KBM-7 (cell line): ENCODE measurements at places on chromosomes 2 and 18.

- no peak for DNase-seq
Observed at GRCh38 chr2:18063826-18064470, 185.5 kb downstream of the KCNS3 start.

- DNase-seq, result peak; percentile 24
Observed at GRCh38 chr18:48409591-48410094, 460 bp upstream of the ZBTB7C start.

DNA sequence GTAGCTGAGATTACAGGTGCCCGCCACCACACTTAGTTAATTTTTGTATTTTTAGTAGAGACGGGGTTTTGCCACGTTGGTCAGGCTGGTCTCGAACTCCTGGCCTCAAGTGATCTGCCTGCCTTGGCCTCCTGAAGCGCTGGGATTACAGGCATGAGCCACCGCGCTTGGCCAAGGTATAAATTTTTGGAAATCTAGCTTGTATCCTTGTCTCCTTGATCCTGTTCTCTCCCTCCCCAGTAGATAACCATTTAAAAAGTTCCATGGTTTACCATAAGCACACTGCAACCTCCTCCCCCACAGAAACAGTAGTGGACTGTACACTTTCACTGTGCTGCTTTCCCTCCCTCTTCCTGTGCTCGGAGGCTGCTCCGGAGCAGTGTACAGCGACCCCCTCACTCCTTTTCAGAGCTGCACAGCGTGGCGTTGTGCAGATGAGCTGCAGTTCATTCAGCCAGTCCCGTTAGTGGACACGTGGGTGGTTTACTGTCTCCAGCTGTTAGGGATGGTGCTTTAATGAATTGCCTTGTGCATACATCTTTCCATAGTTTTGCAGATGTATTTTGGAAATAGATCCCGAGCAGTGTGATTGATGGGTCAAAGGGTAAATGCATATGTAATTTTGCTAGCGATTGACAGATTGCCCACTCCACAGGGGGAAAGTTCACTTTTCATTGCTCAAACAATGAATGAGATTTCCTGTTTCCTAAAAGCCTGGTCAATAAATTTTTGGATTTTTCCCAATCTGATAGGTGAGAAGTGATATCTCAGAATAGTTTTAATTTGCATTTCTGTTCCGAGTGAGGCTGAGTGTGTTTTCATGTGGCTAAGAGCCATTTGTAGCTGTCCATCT lies 14.8 kb downstream of the ASB1 start:
- DNase-seq, result no peak

- DNase-seq, result no peak
Observed at GRCh38 chr2:236602678-236603077, 33.1 kb downstream of the ACKR3 start.

- no peak for DNase-seq
Observed at GRCh38 chr2:8378016-8378810, 303.6 kb upstream of the ID2 start.

- peak; percentile 4 for DNase-seq
Observed at GRCh38 chr18:34772887-34773286, 62.8 kb downstream of the DTNA start.

DNA sequence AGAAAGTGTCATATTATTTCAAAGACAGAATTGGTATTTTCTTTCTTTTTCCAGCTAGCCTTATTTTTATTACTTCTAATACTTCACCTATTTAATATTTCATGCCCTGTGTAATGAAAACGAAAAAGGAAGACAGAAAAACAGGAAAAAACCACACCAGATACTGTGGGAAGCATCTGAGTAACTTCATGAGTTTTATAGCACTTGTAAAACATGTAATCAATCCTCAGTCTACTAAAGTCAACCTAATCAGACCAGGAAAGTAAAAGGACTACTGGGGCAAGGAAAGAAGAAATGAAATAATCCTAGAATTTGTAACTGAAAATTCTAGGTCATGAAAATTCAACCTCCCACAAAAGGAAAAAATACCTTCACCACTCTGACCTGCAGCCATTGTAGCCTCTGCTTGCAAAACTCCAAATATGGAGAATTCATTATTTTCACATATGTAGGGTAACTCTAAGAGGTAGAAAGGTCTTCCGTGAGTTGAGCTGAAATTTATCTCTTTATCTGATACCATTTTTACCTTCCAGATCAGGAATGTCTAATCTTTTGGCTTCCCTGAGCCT lies 34.7 kb upstream of the STRN start:
- DNase-seq, result no peak
